ENCODE measurements at places on chromosomes 7 and 10.

DNA sequence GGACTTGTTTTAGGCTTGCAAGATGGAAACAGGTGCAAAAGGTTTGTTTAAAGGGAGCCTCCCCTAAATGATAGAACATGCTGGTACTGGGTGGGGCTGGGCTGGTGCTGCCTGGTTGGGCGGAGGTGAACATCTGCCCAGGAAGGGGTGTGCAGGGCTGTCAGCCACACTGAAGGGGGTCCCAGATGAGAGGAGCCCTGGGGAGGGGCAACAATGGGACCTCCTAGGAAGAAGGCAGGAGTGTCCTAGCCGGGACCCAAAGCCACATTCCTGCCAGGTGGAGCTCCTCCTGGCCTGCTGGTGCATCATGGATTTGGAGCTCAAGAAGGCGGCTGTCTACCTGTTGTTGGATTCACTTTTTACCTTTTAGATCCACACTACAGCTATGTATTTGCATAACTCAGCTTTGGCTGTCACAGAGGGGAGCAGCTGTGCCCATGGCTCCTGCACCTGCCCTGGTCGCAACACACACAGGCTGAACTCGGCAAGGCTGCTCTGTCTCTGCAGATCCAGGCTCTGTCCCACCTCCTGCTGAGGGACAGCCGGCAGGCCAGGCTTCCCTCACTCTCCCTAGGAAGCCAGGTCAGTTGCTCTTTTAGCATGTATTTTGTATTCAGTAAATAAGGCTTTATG is 59.9 kb downstream of the ADARB2 start:
- DNase-seq, result no peak
- H3K27me3 ChIP-seq, result no peaks in the 10 kb centered on the region
- no peaks in the 10 kb centered on the region for H3K36me3 ChIP-seq
- no peaks in the 10 kb centered on the region for H3K4me1 ChIP-seq
- no peak overlapping the region for H3K27ac ChIP-seq
- no peak overlapping the region for H3K4me3 ChIP-seq

DNA sequence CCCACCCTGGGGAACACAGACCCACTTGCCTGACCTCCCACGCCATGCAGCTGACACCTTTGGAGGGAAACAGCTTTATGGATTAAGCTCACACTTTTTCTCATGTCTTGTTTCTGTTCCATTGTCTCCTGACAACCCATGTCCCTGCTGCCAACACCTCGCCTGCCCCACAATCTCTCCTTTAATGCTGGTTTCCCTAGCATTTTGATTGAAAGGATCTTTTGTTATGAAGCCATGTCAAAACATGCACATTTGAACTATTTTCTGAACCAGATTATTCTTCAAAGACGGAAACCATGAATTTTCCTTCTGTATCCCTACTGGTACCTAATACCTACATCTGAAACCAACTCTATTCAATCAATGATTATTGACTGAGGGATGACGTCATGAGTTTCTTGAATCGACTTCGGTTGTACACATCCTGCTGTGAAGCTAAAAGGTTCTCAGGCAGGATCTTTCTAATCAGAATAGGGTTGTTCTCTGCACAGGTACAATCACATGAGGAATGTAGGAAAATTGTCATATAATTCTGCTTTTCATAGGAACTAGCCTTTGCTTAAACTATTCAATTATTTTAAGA is 106.2 kb upstream of the NEBL start:
- H3K27ac ChIP-seq, result no peak overlapping the region
- no peak overlapping the region for H3K4me3 ChIP-seq

DNA sequence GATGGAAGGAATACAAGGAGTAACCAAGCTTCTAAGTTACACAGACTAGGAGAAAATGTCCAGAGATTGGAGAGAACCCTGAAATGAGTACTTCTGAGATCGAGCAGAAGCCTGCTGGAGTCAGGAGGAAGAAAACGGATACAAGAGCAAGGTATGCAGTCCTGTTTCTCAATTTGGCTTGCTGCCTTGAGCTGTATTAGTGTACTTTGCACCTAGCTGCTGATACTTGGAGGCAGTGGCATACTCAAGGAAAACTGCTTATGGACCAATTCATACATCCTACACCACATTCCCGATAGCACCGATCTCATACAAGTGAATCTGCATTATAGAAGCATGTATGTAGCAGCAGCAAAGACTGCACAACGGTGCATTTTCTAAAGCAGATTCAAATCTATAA is 14.4 kb downstream of the PIP4K2A start:
- H3K27ac ChIP-seq, result no peak overlapping the region
- H3K27me3 ChIP-seq, result no peaks in the 10 kb centered on the region
- H3K4me1 ChIP-seq, result no peaks in the 10 kb centered on the region
- no peaks in the 10 kb centered on the region for H3K36me3 ChIP-seq
- no peak overlapping the region for H3K4me3 ChIP-seq

- H3K4me3 ChIP-seq, result no peak overlapping the region
- H3K36me3 ChIP-seq, result no peaks in the 10 kb centered on the region
- no peak overlapping the region for H3K27ac ChIP-seq
- no peaks in the 10 kb centered on the region for H3K27me3 ChIP-seq
These were observed 70.2 kb downstream of the UBE2H start for GRCh38 chr7:129882531-129882930.

- no peak overlapping the region for H3K4me3 ChIP-seq
- no peaks in the 10 kb centered on the region for H3K36me3 ChIP-seq
- H3K27me3 ChIP-seq, result peaks cover 17% of the 10 kb centered on the region
- H3K27ac ChIP-seq, result no peak overlapping the region
These were observed 1.8 kb upstream of the FGF8 start for GRCh38 chr10:101777619-101778145.

DNA sequence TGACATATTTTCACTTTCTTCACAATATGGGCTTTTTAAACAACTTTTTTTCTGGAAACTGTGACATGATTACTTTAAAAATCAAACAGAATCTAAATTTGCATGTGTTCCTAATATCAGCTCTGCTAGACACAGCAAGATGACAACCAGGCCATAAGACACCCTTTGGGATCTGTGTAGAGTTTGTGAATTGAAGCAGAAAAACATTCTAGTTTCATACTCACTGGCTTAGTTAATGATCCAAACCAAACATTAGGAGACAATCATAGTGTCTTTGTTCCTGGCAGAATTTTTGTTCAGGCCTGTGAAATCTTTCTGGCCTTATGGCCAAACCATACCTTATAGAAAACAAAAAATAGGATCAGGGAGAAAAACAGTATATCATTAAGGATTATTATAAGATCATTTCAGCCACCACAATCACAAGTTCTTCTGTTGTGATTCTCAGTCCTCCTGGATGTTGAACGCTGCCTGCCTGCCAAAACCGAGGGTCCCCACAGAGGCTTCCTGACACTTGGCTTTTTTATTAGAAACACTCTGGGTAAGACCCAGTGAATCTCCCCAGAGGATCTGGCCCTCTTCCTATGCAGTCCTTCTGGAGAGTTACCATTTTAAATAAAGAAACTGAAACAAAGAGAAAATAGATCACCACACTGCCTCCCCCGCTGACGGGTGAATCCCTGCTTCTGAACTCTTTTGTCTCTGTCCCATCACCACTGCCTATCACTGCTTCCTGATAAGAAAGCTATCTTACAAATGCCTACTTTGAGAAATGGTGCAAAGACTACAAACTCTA is 79.2 kb upstream of the PPP1R3C start:
- H3K4me1 ChIP-seq, result no peaks in the 10 kb centered on the region
- no peaks in the 10 kb centered on the region for H3K36me3 ChIP-seq
- no peak for DNase-seq
- H3K27ac ChIP-seq, result no peak overlapping the region
- H3K27me3 ChIP-seq, result no peaks in the 10 kb centered on the region

DNA sequence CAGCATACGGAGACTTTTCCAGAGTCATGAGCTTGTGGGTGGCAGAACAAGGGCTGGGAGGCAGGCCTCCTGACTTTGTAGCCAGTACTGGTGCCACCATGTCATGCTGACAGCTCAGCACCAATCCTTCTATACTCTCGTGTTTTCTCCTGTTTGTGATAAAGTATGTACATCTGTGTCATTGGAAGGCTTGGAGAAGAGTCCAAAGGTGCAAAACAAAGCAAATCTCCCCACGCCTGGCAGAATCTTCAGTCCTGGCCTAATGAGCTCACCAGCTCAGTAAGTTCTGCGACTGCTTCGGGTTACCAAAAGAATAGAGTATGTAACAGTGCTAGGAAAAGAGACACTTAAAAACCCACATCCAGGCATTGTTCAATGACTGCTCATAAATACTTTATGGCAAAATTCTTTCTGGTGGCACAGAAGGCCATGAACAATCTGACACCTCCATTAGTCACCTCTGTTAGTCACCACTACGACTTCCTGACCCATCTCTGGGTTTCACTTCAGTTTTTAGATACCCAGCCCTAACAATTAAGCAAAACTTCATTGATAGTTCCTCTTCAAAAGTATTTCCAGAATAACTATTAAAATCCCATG is 24.5 kb downstream of the STEAP1 start:
- no peak overlapping the region for H3K27ac ChIP-seq
- H3K4me1 ChIP-seq, result no peaks in the 10 kb centered on the region
- no peaks in the 10 kb centered on the region for H3K36me3 ChIP-seq
- no peaks in the 10 kb centered on the region for H3K27me3 ChIP-seq

DNA sequence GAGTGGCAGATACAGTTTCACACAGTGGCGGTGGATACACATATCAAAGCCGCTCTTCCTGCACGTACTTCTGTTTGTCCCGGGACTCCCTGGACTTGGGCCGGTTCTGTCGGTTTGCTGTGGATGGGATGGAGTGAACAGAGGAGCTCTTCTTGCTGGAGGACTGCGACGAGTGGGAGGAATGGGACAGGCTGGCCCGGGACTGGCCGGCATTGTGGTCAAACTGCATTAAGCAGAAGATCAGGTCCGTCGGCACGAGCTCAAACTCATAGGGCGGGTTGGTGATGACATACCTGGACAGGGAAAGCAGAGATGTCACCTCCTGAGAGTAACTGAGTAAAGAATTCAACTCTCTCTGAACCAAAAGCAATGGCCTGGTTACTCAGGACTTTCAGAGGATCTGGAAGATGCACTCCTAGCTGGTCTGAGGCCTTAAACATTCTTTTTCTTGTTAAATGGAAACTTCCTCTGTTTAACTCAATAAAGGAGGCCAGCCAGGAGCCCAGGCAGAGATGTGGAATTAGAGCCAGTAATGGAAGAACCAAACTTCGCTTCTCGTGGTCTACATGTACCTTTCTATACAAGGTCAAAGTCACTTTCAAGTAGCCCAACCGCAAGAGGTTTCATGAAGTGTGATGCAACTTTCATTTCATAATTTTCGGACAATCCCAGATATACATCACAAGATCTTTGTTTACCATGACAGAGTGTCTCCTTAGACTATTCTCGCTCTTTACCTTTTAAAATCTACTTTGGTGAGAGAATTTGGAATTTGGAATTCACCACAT is 750.2 kb downstream of the KCNMA1 start:
- H3K27me3 ChIP-seq, result no peaks in the 10 kb centered on the region
- no peak for DNase-seq
- H3K36me3 ChIP-seq, result no peaks in the 10 kb centered on the region
- H3K4me1 ChIP-seq, result no peaks in the 10 kb centered on the region

DNA sequence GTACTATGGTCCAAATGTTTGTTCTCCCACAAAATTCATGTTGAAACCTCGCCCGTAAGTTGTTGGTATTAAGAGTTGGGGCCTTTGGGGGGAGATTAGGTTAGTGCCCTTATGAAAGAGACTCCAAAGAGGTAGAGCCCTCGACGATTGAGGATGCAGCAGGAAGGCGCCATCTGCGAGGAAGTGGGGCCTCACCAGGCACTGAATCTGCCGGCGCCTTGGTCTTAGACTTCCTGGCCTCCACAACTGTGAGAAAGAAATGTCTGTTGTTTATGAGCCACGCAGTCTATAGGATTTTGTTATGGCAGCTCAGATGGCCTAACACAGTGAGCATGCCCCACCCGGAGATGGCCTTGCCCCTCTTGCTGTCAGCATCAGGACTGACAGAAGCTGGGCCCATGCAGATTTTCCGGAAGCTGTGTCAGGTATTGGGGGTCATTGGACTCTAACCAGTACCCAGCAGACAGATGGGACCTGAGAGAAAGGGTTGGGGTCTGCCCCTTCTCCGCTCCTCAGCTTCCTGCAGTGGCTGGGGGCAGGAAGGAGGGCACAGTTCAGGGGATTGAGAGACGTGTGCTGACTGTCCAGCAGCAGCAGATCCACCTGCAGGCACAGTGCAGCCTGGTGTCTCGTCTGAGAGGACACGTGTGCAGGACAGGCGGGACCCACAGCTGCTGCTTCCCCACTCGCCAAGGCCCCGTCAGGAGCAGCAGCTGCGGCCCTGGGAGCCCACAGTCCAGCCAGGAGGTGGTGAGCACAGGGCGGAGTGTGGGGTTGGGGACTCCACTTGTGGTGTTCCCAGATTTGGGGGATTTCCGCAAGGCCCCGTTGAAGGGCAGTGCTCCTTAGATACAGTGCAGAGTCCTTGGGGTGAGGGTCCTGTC is 47.8 kb downstream of the MGMT start:
- H3K27ac ChIP-seq, result no peak overlapping the region
- H3K27me3 ChIP-seq, result no peaks in the 10 kb centered on the region
- no peak for DNase-seq
- H3K36me3 ChIP-seq, result no peaks in the 10 kb centered on the region
- no peaks in the 10 kb centered on the region for H3K4me1 ChIP-seq

DNA sequence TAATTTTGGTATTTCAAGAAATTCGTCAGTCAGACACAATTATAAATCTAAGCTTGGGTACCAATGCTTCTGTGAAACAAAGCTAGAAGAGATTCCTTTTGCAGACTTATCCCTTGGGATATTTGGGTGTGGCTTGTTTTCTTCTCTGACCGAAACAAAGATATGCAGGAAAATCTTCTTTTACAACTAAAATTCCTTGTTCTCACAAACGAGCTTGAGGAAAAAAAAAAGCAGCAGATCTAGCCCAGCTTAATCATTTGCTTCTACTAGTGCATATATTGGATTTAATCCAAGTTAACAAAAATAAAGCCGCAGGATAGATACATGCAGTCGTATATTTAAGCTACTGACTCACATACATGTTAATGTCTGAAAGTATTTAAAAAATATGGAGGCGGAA is 104.2 kb downstream of the PRTFDC1 start:
- H3K36me3 ChIP-seq, result no peaks in the 10 kb centered on the region
- no peaks in the 10 kb centered on the region for H3K27me3 ChIP-seq
- H3K4me3 ChIP-seq, result no peak overlapping the region
- no peaks in the 10 kb centered on the region for H3K4me1 ChIP-seq

- peak overlapping the region; percentile 95 for H3K27ac ChIP-seq
- peaks cover 2% of the 10 kb centered on the region for H3K36me3 ChIP-seq
- peak overlapping the region; percentile 99 for H3K4me3 ChIP-seq
These were observed 772 bp downstream of the PRDX3 start for GRCh38 chr10:119177708-119178371.

- no peaks in the 10 kb centered on the region for H3K36me3 ChIP-seq
- DNase-seq, result peak; percentile 90
- H3K27ac ChIP-seq, result peak within 1 kb of the TSS; percentile 63
- peaks cover 2% of the 10 kb centered on the region for H3K4me1 ChIP-seq
These were observed at the start of gene BMPER for GRCh38 chr7:33905389-33906032. TSS of gene BMPER (plus strand) at chr7:33905539. CDS start at chr7:33905614, 75 bp downstream.

GRCh38 chr7:38502289-38502688 is 128.9 kb downstream of the AMPH start:
- no peaks in the 10 kb centered on the region for H3K4me1 ChIP-seq
- no peak overlapping the region for H3K27ac ChIP-seq
- H3K27me3 ChIP-seq, result no peaks in the 10 kb centered on the region
- H3K36me3 ChIP-seq, result no peaks in the 10 kb centered on the region

- H3K36me3 ChIP-seq, result no peaks in the 10 kb centered on the region
- no peaks in the 10 kb centered on the region for H3K27me3 ChIP-seq
- no peak overlapping the region for H3K27ac ChIP-seq
- H3K4me3 ChIP-seq, result no peak overlapping the region
- DNase-seq, result no peak
These were observed 87.2 kb downstream of the MDFIC start for GRCh38 chr7:115009139-115009538.
